Bone marrow (tissue), 2 donors: ENCODE measurements at places on chromosomes 13 and 19.

DNA sequence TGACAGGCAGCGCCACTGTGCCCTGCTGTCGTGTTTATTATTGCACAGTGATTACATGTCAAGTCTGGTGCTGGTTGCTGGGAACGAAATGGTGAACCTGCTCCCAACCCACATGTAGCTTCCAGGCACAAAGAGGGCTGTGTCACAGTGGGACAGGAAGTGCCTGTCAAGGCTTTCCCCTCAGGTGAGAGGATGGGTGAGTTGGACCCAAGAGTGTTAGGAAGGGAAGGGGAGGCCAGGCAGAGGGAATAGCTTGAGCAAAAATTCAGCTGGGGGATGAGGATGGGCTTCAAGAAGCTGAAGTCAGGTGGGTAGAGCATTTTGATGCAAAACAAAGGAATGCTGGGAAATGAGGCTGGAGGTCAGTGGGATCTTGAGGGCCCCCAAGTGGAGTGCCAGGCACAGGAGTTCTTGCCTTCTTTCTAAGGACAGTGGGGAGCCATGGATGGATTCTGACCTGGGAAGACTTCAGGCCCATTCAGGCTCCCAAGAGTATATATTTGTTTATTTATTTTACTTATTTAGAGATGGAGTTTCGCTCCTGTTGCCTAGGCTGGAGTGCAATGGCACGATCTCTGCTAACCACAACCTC lies 8.5 kb upstream of the QTRT1 start:
- DNase-seq: no peak

DNA sequence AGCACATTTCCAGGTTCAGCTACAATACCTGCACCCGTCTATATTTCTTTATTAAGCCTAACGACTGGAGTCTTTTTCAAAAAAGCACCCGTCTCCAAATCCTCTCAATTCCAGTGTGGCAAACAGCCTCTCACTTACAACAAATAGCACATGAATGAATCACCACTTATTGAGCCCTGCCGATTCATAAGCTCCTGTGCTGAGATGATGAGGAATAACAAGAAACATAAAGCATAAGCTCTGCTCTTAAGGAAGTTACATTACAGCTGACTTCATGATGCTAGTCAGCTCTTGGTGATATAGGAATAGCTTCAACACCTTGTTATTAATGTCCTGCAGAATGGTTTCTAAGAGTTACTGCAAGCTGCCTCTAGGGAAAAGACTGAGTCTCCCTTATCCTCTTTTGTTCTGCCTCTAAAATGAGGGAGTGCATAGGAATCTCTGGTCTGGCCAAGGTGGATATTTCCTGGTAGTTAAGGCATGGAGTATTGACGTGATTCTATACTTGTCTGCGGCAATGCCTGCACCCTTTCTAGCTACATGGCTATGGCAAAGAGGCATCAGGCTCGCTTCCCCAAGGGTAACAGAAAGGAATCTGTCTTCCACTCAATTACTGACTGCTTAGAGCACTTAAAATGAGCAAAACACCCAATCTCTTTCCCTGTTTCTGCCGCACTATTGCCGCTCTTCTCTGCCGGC lies 195.7 kb downstream of the KLF12 start:
- DNase-seq: no peak

GRCh38 chr13:72163678-72164077 lies 296.7 kb upstream of the DACH1 start:
- no peak for DNase-seq

DNA sequence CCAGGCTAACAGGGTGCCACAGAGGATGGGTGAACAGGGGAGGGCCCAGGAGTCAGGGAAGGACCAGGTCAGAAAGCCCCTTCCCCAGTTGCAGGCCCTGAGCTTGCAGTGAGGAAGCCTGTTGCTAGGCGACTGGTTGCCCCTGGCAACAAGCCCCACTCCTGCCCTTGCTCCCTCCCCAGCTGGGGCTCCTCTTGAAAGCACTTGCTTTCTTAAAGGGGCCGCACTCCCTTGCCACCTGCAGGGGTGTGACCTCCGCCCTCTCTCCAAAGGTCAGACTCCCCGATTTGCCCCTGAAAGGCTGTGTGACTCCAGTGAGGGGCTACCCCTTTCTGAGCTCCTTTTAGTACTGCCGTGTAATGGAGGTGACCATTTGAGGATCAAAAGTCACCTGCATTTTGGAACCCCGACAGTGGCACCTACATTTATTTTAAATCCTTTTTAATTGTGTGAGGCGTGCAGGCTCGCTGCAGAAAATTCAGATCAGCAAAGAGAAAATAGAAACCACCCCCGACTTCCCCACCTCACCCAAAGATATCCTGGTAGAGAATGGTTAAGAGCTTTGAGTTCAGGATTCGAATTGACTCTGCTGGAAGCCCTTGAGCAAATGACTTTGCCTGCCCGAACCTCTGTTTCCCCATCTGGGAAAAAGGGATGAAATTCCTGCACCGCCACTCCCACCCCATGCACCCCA lies 4.8 kb downstream of the FCHO1 start:
- DNase-seq: no peak

DNA sequence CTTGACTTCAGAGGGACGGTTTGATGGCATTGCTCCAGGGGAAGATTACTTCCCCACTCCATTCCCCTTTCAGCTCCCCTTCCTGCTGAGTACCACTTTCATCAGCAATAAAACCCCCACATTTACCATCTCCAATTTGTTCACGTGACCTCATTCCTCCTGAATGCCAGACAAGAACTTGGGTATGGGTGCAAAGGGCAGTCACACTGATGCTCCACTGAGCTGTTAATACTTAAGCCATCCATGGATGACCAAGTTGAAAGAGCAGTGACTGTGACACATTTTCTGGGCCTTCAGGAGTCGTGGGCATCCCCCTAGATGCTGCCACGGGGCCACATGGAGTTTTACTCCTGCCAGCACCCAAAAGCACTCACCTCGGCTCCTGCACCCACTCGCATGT lies 93.1 kb downstream of the STOML3 start:
- no peak for DNase-seq

DNA sequence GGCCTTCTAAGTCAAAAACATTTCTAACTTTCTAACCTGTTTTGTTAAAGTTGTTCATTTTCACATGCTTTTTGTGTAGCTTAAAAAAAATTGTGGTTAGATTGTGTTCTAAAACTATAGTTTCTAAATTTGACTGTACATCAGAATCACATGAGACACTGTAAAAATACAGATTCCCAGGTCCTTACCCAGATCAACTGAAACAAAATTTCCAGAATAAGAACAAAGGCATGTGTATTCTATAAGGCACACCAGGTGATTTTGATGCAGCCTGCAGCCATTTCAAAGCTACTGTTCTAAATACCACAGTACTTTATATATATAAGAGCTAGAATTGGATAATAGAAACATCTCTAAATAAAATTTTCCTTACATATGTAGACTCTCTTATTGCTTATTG lies 29.1 kb downstream of the INTS6 start:
- no peak for DNase-seq

GRCh38 chr19:47729468-47729798 lies 15.9 kb upstream of the NOP53 start:
- DNase-seq: peak; percentile 65

GRCh38 chr13:41674246-41674645 lies 216.9 kb downstream of the RGCC start:
- DNase-seq: no peak

- peak; percentile 51 for DNase-seq
Measured at GRCh38 chr13:51549050-51549449, 35.2 kb upstream of the WDFY2 start.

DNA sequence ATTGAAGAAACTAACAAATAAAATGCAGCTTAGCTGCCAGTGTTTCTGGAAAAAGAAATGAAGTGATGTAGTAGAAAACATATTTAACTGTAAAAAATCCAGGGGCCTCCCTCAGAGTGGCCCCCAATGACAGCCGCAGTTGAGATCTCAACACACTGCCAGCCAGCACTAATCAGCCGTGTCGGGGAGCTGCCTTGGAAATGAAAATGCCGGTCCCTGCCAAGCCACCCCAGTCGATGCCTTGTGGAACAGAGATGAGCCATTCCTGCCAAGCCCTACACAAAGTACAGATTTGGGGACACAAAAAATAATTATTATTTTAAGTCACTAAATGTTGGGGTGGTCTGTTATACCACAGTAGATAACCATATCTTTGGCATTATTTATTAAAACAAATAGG lies 1342.4 kb downstream of the EFNB2 start:
- DNase-seq: no peak

DNA sequence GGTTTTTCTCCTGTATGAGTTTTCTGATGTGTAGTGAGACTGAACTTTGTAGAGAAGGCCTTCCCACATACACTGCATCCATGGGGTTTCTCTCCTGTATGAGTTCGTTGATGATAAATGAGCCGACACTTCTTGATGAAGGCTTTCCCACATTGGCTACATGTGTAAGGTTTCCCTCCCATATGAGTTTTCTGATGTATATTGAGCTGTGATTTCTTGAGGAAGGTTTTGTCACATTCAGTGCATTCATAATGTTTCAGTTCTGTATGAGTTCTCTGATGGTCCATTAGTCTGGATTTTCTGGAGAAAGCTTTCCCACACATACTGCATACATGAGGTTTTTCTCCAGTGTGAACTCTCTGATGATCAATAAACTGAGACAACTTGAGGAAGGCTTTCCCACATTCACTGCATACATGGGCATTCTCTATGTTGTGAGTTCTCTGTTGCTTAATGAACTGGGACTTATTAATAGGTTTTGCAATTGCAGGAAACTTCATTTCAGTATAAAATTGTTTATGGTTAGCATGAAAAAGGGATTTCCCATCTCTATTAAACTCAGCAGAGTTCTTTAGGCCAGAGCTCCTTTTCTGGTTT lies 7.5 kb upstream of the ZNF350 start:
- no peak for DNase-seq

DNA sequence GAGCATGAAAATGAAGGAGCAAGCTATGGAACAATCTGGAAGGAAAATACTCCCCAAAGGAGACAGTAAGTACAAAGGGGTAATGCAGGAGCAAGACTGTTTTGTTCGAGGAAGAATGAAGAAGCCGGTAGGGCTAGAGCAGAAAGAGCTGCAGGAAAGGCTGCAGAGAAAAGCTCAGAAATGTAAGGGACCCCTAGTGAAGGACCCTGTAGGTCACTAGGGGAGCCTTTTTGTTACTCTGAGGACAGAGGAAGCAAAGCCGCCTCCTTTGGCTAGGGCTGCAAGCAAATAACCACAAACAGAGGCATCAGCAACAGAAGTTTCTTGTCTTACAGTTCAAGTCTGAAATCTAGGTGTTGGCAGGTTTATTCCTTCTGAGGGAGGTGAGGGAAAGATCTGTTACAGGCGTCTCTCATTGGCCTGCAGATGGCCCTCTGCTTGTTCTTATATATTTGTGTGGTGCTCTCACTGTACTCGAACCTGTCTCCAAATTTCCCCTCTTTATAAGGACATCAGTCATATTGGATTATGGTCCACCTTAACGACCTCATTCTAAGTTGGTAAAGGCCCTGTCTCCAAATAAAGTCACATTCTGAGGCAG lies 362.3 kb downstream of the COG6 start:
- no peak for DNase-seq

DNA sequence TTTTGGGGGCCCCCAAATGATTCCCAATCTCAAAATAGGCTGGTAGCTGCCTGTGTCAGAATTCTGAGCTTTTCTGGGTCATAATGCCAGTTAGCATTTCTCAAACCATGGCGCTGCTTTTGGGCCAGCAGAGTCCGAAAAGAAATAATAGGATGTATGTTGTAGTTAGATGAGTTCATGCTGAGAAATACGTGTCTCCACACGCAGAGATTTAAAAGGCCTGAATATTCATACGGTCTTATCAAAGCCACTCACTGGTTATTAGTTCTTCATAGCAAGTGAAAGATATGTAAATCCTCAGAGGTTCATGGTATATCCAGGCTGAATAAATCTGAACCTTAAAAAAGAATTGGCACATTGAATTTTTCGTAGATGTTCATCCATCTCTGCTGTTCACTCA lies 124.5 kb downstream of the SHISA2 start:
- no peak for DNase-seq

- DNase-seq: no peak
Measured at GRCh38 chr13:106034201-106034600, 501.3 kb downstream of the EFNB2 start.

- DNase-seq: no peak
Measured at GRCh38 chr13:52899206-52899605, 50.8 kb upstream of the PCDH8 start.

GRCh38 chr13:110293649-110294048 lies 13.3 kb downstream of the COL4A1 start:
- DNase-seq: no peak

DNA sequence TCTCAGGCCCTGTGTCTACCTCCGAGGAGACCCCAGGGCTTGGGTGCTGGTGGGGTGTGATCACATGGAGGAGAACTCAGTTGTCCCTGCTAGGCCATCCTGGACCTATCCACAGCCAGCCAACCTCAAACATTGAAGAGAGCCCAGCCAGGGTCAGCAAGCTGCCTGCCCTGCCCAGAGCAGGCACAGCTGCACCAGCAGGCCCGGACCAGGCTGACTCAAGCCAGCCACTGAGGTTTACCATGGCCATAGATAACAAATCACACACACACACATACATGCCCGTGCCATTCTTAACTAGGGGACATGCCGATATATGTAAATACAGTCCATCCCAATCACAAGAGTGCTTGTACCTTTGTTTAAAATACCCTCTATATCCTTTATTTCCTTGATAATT lies 8.1 kb downstream of the ARHGEF7 start:
- no peak for DNase-seq

DNA sequence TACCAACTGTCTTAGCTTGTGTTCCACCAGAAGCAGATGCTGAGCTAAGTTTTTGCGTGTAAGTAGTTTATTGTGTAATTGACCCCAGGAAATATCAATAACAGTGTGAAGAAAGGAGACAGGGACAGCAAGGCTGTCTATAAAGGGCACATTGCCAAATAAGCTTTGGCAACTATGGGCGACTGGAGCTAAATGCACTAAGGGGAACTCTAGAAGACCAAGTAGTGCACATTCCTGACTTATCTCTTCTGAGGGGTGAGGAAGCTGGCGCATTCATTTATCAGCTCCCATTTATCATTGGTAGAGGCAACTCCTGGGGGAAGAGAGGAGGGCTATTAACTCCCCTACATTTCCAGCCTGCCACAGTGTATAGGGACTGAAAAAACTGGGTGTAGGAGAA lies 135.0 kb downstream of the DLEU7 start:
- DNase-seq: no peak

GRCh38 chr13:98466634-98467236 lies 110.2 kb downstream of the STK24 start:
- no peak for DNase-seq

GRCh38 chr19:42132851-42133528 lies 744 bp upstream of the POU2F2 start:
- peak; percentile 7 for DNase-seq

GRCh38 chr13:51422484-51422883 lies 30.4 kb downstream of the INTS6 start:
- no peak for DNase-seq
